ENCODE measurements at places on chromosomes 5 and 9.

GRCh38 chr5:9207817-9208418, 338.0 kb downstream of the SEMA5A start:
- DNase-seq: no peak

DNA sequence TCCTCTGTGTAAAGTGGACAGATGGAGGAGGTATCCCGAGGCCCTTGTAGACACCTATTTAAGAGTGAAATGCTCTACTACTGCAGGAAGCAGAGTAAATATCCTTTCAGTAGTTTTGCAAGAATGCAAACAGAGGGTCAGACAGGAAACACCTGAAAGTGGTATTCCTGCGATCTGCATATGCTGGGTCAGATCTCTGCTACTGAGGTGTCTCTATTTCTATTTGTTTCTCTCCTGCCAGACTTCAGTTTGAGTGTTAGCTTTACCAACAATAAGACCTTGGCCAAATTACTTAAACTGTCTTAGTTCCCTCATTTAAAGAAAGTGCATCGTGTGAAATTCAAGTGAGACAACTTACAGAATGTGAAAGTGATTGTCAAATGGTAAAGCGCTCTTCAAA, 47.6 kb downstream of the JAKMIP2 start:
- DNase-seq: no peak

GRCh38 chr5:53355931-53356330, 124.5 kb upstream of the FST start:
- no peak for DNase-seq

- no peak for DNase-seq
These were observed 2.7 kb downstream of the CDC42SE2 start for GRCh38 chr5:131266370-131267060.

DNA sequence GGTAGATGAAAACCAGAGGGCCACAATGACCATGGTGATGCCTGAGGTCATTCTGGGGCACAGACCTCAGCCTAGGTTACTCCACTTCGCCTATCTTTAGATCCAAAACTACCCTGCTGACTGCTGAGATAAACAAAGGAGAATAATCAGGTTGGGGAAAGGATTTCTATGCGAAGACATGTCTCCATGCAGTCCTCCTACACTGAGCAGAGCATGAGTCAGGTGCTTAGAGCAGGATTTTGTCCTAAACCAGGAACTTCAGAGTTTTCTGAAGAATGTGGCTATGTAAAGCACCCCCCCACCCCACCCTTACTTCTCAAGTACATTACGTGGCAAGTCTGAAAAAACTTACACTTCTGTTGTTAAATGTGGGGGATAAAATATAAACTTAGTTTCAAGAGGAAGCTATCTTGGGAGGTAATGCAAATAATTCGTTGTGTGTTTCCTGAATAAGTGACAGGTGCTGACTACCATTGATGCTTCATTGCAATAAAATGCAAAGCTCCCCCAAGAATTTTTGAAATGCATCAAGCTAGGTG, 19.4 kb downstream of the PDCD1LG2 start:
- no peak for DNase-seq

GRCh38 chr5:175542966-175543235, 64.5 kb downstream of the SFXN1 start:
- DNase-seq: no peak

GRCh38 chr5:107764976-107765804, 94.5 kb upstream of the EFNA5 start:
- no peak for DNase-seq

DNA sequence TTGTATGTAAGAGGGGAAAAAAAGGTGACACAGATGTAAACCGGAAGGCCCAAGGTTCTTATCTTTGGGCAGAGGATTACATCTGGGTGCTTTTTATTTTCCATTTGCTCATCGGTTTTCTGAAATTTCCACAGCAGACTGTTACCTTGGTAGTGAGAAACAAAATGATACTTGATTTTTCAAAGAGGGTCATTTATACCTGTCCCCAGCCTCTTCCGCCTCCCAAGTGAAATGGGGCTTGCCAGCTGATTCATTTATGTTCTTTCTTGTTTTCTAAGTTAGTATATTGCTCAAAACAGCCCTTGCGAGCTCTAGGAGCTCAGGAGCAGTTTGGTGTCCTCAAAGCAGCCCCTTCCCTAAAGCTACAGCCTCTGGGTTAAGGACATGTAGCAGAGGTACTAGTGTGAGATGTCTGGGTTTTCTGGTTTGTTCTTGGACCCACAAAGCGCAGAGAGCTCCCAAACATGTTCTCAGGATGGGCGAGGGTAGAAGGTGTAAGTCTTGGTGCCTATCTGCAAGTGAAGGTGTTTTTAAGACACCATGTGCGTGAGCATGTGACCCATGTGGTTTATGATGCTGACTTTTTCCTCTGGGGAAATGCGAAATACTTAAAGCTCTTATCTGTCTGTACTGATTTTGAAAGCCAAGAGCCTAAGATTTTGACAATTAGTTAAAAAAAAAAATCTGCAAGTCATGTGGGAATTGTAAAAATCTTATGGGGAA, 38.3 kb downstream of the DAPK1 start:
- no peak for DNase-seq

- no peak for DNase-seq
These were observed 377.1 kb downstream of the ACTL7B start for GRCh38 chr9:108478431-108479332.

- DNase-seq: no peak
These were observed 29.8 kb downstream of the CD274 start for GRCh38 chr9:5479994-5480694.

All from stimulated activated CD8-positive, alpha-beta memory T cell treated with anti-CD3 and anti-CD28 coated beads, Interleukin-15, amount 100 ng/mL, for 4 hours (primary cell).